ENCODE measurements at places on chromosomes 7 and 10.

DNA sequence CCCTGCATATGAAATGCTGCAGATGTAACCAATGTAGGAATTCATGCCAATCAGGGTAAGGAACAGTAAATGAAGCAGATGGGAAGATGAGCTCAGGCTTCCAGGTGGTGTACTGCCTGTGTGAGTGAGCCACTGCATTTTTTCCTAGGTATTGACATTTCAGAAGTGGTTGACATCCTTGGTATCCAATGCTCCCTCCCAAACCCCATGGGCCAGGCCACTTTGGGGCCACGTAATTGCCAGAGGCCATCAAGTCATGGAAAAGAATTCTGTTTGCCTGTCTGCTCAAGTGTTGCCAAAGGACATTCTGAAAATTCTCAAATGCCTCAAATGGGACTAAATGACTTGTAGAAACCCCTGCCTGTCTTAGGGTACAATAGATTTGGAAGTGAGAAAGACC, 384.6 kb downstream of the GATA3 start:
- no peak for DNase-seq

- DNase-seq: no peak
Observed at GRCh38 chr10:83045731-83046130, 1093.6 kb upstream of the GHITM start.

DNA sequence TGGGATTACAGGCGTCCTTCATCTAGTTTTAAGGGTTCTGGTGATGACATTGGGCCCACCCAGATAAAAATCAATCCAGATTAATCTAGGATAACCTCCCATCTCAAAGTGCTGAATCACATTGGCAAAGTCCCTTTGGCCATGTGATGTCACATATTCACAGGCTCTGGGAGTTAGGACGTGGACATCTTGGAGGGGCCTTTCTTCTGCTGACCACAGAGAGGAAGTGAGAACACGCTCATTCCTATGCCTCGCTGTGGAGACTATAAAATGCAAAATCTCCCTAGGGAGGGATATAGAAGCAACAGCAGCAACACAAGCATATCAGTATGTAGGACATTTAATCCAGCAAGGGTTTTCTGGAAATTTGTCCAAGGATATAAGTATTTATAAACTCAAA, 266.0 kb upstream of the PITRM1 start:
- no peak for DNase-seq

DNA sequence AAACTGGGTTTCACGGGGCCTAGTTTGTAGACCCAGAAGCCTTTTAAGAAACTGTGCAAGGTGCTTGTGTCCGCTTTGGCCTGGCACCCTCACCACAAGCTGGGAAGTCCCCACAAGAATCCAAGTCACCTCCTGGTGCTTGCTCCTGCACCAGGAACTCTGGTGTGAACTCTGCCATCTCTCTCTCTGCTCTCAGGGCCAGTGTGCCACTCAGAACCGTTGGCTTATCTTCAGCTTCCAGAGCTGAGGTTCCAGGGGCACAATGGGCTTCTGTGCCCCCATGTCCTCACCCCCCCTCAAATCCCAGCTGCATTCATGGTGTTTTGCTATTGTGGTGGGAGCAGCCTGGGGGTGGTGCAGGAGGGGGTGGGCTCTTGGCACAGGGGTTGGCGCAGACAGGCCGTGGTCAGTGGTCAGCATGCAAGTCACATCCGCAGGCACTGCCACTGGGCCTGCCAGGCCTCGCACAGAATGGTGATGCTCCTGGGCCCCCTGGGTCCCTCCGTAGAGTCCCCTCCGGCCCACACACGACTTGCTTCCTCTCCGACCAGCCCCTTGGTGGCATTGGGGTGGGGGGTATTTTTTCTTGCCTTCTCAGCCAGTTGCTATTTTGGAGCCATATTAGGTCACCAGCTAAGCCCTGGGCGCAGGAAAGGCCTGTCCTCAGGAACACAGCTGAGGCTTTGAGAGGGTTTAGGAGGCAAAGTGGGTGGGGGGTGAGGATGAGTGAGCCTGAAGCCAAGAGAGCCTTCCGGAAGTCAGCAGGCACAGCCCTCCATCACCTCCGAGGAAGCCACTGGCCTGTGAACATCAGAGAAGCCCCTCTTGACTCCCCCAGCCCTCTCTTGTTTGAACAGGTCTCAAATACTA, 3.0 kb downstream of the ZCCHC24 start:
- no peak for DNase-seq

DNA sequence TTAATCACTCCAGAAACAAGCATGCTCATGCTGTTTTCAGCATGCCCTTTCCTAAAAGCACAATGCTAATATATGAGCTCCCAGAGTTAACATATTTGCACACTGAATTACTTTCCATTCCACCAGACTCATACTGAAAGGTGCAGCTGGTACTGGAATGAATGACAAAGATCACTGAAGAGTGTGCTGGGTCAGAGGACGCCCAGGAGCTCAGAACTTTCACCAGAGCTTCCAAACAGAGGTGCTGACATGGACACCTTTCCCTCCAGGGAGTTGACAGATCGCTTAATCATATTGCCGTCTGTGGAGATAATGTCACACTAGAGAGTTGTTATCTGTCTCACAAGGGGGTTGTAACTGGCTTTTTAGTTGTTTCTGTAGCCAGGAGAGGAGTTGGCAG, 292.9 kb downstream of the LHFPL3 start:
- DNase-seq: no peak

GRCh38 chr7:46713868-46714596, 793.0 kb upstream of the IGFBP3 start:
- DNase-seq: no peak

DNA sequence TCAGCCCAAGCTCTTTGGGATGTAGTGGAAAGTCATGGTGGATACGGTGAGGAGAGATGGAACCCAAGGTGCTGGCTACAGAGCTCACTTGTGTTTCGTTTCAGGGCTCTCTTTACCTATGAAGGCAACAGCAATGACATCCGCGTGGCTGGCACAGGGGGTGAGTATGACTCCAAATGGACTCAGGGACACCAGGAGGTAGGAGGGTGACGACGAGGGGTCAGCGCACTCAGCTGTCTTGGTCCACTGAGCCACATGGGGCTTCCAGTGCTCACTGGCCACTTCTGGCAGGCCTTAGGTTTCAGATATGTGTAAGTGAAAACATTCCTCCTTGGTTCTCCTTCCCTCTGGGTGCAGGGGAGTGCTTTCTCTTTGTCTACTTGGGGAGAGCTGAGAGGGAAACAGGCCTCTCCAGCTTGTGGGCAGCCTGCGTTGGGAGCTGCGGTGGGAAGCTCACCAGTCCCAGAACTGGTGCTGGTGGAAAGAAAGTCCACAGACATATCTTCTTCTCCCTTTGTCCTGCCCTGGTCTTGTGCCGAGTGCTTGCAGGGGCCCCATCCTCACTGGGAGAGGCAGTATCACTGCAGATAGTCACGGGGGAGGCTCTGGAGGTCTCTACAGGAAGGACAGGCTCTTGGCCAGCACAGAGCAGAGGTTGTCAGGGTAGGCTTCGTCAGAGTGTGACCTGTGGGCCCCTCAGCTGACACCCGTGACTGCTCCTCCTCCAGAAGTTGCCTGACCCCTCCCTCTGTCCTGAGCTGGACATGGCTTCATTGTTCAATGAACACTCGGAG, 5.8 kb downstream of the DBNL start:
- DNase-seq: no peak

GRCh38 chr10:59085711-59086502, 90.5 kb upstream of the PHYHIPL start:
- DNase-seq: no peak

DNA sequence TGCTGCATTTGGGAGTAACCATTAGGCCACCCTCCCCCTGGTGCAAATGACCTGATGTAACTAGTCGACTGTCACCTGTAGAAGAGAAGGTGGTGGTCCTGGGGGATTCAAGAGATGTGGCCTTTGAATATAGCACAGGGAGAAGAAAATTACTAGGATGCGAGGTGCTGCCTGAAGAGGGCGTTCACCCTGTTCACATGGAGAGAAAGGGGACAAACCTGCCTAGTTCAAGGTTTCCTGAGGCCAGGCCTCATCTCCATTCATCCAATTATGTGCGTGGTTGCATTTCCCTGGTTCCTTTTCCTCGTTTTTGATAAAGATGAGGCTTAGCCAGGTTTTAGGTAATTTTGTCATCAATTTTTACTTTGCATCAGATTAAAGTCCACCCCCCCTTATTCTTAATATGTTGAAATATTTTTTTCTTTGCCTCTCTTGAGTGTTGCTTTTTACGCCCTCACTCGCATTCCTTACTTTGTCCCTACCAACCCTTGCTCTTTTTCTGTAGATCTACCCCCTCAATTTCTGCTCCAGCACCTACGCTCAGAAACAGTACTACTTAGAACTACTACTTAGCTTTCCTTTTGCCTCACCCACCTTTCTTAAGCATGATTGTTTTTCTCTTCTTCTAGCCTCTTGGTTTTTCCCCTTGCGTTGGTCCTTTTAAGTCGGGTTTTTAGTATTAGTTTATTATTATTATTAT, 13.7 kb downstream of the CLCN1 start:
- no peak for DNase-seq
